ENCODE measurements at places on chromosomes 3 and 15. TPM values are rescaled to one million over a fixed set of nuclear protein-coding genes. Genes with fewer than 3 reads are reported as not detected.

- H3K36me3 ChIP-seq = no peaks in the 10 kb centered on the region
- DNase-seq = no peak
- H3K27ac ChIP-seq = no peak overlapping the region
- no peaks in the 10 kb centered on the region for H3K27me3 ChIP-seq
- no peaks in the 10 kb centered on the region for H3K4me1 ChIP-seq
Measured at GRCh38 chr15:68812597-68813431, 7.9 kb downstream of the ANP32A start.

The DAZL gene
- not detected for total RNA-seq

DNA sequence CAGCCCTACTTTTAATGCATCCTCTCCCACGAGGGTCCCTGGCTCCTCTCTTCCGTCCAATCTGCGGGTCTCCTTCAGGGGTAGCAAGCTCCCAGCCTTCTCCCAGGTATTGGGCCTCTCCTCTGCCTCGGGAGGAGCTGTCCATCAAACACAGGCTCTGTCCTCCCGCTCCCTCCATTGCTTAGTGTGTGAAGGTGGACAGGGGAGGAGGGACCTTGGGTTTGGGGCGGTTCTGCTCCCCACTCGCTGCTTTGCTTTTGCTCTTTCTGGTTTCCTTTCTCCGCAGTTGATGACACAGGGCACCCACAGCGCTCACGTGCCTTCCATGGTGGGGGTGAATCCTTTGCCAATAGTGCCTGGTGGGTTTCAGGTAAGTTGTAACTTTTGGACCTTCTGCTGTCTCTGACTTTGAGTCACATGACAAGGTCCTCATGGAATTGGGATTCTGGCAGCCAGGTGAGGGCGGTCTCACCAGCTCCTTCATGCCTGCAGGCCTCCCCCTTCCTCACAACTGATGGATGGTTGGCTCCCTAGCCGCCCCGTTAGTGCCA lies 18.9 kb downstream of the MUC20 start:
- H3K4me3 ChIP-seq = no peak overlapping the region
- no peak overlapping the region for H3K27ac ChIP-seq
- peak; percentile 54 for DNase-seq
- no peaks in the 10 kb centered on the region for H3K27me3 ChIP-seq

The OXNAD1 gene
- 7.4 TPM for total RNA-seq

The IL1RAP gene
- 17.2 TPM for total RNA-seq
